ENCODE measurements at places on chromosomes 12 and 14.
A peak's percentile ranks its signal among the peaks of the same experiment; 100 is the strongest.

DNA sequence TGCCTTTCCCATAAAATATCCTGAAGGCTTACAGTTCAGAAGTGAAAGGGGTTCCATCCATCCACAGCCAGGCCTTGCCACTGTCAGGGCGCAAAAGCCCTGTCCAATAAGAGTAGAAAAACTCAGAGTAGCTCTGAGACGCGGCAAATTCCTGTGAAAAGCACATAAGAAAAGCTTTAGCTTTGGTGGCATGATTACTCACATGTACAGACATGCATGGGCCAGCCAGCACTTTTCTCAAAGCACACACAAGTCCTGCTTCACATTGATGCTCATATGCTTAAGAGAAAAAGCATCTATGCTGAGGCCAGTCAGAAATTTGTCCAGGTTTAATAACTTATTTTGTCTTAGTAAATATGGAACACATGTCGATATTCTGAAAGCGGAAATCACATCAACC, 25.5 kb downstream of the CLEC1A start:
- no peak for DNase-seq

DNA sequence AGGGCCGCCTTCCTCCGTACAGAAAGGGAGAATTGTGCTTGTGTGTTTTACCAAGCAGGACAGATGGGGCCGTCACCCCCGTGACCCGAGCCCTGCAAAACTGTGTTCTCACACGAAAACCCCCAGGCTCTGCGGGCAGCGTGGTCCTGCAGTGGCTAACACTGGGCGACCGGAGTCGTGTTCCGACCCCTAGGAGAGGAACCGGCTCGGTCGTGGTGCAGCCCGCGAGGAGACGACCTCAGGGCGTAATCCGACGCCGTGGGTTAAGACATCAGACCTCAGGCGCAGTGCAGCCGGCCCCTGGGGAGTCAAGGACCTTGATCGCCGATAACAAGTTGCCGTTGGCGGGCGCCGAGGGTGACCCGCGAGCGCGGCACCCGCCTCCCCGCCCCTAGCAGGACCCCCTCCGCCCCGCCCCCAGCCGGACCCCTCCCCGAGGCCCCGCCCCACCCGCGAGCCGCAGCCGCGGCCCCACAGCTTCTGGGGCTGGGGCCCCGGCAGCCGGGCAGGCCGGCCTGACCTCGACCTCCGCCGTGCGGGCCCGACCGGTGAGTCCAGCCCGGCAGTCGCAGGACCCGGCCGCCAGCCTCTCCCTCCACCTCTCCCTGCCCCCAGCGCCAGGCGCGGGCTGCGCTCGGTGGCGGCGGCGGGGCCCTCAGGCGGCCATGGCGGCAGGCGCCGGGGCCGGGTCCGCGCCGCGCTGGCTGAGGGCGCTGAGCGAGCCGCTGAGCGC, at the start of gene CHPT1:
Gene CHPT1 (plus strand): TSS at position 444 of the 733 bp plus-strand sequence. CDS start 222 bp downstream, at position 666.
- DNase-seq: peak; percentile 4

DNA sequence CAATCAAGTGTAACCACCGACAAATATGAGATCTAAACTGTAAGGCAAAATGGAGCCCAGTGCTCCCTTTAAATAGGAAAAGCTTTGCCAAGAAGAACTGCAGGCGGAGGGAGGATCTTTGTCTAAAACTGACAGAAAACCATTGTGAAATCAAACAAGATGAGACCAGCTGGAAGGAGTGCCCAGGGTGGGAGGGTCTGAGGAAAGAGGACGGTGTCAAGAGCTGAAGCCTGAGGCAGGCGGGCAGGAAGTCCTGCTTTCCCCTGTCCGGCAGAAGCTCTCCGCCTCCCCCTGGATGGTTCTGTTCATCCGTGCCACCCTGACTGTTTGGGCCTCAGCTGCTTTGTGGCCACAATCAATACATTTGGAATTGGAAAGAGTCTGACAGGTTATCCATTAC, 37.5 kb downstream of the CDC42BPB start:
- no peak for DNase-seq

DNA sequence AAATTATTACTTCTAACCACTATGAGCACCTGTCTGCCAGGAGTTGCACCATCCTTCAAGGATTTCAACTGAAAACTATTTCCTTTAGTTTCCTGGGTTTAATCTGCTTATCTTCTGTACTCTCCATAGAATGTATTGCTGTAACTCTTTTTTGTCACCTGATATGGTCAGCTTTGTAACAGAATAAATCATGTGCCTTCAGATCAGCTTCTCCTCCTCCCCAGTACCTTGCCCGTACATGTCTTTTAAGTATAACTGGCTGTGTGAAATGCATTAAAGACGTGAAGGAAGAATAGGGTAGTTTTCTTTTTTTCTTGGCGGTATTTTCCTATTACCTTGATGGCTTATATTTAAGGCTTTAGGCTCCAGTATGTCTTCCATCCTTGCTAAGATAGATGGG, 200.3 kb upstream of the NAV3 start:
- DNase-seq: no peak

- no peak for DNase-seq
Observed at GRCh38 chr12:2256453-2256852, 203.7 kb downstream of the CACNA1C start.

- no peak for DNase-seq
Observed at GRCh38 chr14:102317564-102318248, 1.8 kb upstream of the ZNF839 start.

GRCh38 chr12:93946542-93947150, 201.7 kb upstream of the PLXNC1 start:
- DNase-seq: no peak

GRCh38 chr12:7376196-7376595, 67.8 kb downstream of the CD163L1 start:
- DNase-seq: no peak

- DNase-seq: no peak
Observed at GRCh38 chr14:50676814-50677516, 8.9 kb upstream of the SAV1 start.

- DNase-seq: no peak
Observed at GRCh38 chr14:77838831-77839511, 39.1 kb downstream of the ADCK1 start.

GRCh38 chr14:72439707-72440106, 454.2 kb downstream of the DPF3 start:
- no peak for DNase-seq

- DNase-seq: no peak
Observed at GRCh38 chr12:98064501-98064900, 450.9 kb upstream of the TMPO start.

DNA sequence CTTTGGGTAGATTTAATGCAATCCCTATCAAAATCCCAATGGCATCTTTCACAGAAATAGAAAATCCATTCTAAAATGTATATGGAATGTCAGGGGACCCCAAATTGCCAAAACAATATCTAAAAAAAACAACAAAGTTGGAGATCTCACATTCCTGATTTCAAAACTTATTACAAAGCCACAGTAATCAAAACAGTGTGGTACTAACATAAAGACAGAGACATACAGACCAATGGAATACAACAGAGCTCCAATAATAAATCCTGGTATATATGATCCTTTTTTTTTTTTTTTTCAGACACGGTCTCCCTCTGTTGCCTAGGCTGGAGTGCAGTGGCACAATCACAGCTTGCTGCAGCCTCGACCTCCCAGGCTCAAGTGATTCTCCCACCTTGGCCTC, 4.7 kb downstream of the TMBIM4 start:
- DNase-seq: no peak

DNA sequence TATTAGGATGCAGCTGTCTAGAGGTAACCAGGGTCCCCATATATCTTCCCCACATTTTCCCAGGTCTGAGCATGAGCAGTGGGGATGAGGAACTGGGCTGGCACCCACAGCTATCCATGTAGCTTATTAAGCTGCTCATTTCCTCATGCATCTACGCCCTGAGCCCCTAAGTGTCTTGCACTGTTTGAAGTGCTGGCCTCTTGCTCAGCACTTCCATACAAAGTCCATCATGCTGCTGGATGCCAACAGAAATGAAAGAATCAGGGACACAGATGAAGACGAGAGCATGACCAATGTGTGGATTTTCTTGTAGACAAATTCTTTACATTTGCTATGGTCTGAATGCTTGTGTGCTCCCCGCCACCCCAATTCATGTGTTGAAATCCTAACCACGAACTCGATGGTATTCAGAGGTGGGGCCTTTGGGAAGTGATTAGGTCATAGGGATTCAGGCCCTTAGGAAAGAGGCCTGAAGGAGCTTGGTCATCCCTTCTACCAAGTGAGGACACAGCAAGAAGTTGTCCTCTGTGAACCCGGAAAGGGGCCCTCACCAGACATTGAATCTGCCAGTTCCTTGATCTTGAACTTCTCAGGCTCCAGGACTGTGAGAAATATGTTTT, 54.5 kb downstream of the C12orf75 start:
- DNase-seq: no peak

GRCh38 chr12:38785381-38785780, 120.0 kb downstream of the CPNE8 start:
- no peak for DNase-seq

DNA sequence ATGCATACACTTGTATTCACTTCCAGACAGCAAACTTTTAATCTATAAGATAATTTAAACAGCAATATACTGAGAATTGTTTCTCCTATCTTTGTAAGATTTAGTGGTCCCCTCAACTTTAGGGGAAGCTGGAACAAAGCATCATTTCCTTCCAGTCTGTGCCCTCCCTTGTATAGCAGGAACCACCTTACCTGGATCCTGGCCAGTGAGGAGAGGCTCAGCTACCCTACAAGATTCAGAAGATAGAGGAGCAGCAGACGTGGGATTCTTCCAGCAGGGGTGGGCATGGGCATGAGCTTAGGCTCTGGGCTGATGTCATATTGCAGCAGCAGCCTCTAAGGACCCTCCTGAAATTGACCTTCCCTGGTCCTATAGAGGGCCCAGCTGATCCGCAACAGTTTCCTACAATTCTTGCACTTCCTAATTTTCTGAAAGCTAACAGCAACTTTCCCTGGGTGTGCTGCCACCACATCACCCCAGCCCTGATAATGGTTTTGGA, 21.3 kb downstream of the MOK start:
- DNase-seq: no peak

DNA sequence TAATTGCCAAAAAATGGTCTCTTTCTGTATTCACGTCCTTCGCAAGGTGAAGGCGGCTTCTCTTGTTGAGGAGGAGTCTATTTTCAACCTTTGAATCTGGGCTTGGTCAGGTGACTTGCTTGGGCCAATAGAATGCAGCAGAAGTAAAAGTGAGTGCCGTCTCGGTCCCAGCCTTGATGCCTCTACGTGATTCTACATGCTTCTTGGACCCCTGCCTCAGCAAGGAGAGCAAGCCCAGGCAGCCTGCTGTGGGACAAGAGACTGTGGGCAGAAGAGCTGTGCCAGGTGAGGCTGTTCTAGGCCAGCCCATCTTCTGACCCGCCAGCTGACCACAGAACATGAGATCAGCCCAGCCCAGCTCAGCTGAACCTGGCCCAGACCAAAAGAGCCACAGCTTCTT, 39.1 kb upstream of the CCDC63 start:
- DNase-seq: no peak

DNA sequence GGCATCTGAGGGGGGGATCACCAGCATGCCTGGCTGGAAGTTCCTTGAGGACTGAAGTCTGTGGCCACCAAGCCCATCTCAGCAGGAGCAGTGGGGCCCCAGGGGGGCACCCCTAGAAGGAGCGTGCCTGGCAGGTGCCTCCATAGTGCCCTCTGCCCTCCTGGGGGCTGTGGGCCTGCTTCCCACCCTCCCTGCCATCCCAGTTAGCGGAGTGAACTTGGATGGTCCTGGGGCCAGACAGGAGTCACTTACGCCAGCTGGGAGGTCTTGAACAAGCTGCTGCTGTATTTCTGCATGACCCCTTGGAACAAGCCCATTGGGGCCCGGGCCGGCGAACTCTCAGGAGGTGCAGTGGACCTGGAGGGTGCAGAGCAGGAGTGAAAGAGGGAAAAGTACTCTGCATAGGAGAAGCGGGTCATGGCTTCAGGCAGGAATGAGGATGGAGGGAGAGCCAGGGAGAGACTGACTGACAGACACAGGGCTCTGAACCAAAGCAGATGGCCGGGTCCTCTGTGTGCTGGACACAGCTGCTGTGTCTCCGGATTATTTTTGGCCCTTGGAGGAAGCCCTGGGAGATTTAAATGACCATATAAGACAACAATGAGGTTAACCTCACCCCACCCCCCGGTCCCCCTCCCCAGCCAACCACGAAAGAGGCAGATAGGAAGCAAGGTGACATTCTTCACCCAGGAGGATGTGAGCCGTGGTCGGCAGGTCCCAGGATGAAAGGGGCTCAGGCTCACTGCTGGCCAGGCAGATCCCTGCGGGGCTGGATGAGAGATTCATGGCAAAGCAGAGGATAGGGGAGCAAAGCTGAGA, 19.6 kb downstream of the ASB2 start:
- no peak for DNase-seq

DNA sequence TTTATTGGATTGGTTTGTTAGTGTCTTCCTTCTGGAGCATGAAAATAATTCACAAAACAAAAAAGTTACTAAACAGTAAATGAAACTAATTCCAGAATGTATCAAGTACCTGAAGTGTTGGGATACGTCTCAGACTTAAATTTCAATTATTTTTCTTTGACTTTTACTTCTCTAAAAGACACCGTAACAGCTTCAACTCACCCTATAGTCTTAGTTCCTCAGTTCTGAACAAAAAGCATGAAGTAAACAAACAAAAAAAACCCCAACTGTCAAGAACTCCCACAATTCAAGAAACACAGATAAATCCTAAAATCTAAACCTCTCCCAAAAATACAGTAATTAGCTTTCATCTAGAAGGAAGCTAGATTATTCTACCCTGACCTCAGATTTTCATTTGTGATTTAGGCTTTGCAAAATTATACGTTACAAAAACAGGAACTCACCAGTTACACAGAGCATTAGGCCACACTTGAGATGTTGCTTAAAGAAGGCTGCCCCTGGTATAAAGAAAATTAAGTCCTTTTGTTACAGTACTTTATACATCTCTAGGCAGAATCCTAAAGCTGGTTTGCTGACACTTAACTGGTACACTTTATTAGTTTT, 10.2 kb downstream of the HEATR5A start:
- DNase-seq: no peak

DNA sequence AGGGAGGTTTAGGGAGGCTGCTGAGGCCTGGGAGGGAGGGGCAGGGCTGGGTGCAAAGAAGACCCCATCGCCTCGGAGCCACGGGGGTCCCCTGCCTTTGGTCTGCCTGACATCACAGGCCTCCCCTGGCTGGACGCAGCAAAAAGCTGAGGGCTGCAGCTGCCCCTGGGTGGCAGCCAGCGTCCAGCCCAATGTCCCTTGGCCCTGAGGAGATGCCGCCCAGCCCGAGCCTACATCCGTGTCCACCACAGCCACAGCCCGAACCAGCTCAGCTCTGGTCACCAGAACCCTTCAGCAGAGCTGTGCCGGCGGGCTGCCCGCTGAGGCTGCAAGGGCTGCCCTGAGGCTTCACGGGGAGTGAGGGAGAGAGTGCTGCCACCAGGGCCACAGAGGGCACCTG, 1.9 kb downstream of the NUDT14 start:
- DNase-seq: no peak

DNA sequence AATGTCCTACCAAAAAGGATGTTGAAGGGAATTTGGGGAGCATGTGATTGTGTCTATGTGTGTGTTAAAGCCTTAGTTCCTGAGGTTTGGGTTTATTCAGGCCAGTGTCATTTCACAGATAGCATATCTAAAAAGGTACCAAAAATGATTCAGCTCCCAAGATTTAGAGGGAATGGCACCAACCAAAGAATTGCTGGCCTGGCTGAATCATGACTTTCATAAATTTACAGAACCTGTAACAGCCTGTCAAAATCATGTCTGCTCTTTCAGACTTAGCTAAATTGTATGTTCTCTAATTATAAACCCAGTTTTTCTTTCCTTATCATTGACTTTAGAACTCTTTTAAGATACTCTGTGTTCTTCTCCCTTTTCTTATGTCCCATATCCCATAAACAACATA, 231.5 kb downstream of the NUBPL start:
- DNase-seq: no peak
